ENCODE measurements at places on chromosomes 3 and 15.

- DNase-seq = no peak
Measured at GRCh38 chr15:48392356-48392755, 61.1 kb downstream of the DUT start.

DNA sequence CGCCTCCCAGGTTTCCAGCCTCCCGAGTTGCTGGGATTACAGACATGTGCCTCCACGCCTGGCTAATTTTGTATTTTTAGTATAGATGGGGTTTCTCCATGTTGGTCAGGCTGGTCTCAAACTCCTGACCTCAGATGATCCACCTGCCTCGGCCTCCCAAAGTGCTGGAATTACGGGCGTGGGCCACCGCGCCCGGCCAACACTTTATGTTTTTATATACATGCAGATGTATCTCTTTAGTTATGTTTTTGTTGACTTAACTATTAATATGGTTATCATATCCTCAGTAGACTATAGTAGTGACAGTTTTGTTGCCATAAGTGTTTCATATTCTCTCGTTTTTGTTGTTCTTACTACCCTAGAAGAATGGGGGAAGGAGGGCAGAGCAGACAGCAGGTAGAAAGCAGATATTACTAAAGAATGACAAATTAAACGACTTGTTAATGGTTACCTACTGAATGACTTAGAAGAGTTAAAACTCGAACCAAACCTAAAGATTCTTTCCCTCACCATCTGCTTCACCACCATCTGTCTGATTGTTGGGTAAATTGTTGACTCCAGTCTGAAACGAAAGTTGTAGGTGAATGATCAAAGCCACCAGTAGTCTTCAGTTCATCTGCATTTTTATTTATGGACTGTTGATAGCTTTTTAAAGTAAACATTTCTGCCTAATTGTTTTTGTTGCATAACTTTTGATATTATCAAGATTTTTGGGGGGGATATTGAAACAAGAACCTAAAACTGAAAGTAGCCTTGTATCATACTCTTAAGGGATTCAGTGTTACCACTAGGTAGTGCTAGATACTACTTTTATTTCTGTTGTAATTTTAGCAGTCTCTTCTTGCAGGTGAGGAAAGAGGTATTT is 89.3 kb downstream of the RASA2 start:
- peak; percentile 26 for DNase-seq

GRCh38 chr3:115418583-115418982 is 204.7 kb upstream of the GAP43 start:
- peak; percentile 5 for DNase-seq

DNA sequence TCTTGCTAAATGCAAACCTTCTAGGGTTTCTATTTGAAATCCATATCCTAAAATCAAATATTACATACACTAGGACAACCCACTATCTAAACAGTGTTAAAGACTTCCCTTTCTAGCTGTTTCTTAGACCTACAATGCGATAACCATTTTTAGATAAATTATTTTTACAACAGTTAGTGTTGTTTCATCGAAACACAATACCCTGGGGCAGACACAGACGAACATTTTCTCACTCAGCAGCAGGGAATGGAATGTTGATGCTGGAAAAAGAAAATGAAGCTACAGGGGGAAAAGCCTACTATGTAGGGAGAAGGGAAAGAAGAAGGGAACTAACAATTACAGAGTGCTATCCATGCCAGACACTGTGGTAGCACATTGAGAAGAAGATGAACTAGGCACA is 6.0 kb upstream of the HERC1 start:
- no peak for DNase-seq

DNA sequence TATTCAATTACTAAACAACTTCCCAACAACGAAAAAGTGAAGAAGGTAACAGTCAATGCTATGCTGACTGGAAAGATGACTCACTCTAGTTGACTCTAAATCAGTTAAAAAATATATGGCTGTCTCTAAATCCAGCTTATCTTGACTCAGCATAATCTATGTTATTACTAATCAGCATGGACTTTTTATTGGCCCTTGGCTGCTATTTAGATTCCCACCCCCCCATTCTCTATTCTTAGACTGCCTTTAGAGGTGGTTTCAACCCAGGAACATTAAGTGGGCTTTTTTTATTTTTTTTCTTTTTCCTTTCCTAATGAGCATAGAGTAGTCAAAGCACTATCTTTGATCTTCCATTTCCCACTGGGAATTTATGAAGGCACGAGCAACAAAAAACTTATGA is 1.9 kb downstream of the PCOLCE2 start:
- DNase-seq = no peak

- no peak for DNase-seq
Measured at GRCh38 chr3:45688194-45688881, 858 bp upstream of the SACM1L start.

GRCh38 chr3:171101982-171102641 is 75.6 kb upstream of the SLC2A2 start:
- no peak for DNase-seq

DNA sequence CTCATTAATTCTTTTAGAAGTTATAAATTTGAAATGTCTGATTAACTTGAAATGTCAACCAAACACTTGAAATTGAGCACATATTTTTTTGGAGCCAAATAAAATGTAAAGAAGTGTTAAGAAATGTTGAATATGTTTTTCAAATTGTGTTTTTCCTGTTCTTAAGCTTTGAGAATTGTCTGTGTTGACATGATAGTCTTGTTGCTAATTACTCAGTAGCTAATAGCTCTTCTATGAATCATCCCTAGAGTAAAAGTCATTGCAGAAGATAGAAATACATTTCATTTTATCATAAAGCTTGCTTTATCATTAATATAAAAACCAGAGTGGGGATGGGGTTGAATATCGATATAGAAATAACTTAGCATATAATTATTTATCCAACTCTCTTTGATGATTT is 41.9 kb upstream of the ABHD10 start:
- no peak for DNase-seq

DNA sequence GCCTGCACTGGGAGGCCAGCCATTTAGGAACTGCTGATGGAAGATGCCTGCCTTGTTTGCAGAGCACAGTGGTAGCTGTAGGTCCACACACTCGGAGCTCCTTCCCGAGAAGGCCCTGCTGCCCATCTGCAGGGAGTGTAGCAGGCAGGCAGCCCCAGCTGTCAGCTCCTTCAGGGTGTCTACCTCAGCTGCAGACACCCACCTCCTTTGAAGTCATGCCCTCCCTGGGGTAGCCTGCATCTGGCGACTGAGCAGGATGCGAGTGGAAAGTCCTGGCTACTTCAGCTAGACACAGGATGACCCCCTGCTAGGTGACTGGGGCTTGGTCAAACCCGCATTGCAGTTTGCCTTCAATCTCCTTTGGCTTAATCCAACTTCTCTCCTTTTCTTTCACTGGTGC is 93.2 kb upstream of the TLE3 start:
- no peak for DNase-seq

DNA sequence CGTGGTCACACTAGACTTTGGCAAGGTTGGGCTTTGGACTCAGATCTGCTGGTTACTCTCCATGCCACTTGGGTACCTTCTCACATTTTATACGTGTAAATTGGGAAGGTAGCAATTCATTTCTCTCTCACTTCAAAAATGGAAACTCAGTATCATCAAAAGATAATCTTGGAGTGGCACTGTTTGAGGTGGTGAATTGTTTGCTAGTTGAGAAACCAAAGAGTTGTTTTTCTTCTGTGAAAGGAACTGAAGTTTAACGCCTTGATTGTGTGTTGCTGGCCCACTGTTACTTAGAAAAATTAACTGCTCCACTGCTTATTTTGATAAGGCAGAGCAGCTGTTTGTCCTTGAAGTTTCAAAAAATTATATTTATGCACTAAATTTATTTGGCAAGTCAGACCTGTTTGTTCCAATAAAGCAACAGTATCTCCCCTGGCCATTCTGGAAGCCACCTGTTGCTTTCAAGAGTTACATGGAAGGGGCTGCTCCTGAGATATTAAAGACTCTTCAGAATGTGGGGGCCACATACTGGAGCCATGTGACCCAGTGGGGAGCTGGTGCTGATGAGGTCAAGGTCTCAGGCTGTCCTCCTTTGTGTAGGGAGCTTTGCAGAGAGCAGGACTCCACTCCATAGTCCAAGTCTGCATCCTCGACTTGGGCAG is 16.2 kb downstream of the PLCL2 start:
- DNase-seq = peak; percentile 37
